Stimulated activated CD4-positive, alpha-beta T cell treated with anti-CD3 and anti-CD28 coated beads, Interleukin-2, amount 100 ng/mL, for 24 hours (primary cell): ENCODE measurements at places on chromosomes 2 and 18.

- no peak for DNase-seq
These were observed 143.4 kb upstream of the SERPINE2 start for GRCh38 chr2:224182498-224182897.

- DNase-seq: no peak
These were observed 39.6 kb downstream of the EMX1 start for GRCh38 chr2:72956936-72957335.

- no peak for DNase-seq
These were observed 1325.0 kb upstream of the CDH2 start for GRCh38 chr18:29501952-29502351.

- no peak for DNase-seq
These were observed 45.6 kb upstream of the BZW1 start for GRCh38 chr2:200765995-200766660.

DNA sequence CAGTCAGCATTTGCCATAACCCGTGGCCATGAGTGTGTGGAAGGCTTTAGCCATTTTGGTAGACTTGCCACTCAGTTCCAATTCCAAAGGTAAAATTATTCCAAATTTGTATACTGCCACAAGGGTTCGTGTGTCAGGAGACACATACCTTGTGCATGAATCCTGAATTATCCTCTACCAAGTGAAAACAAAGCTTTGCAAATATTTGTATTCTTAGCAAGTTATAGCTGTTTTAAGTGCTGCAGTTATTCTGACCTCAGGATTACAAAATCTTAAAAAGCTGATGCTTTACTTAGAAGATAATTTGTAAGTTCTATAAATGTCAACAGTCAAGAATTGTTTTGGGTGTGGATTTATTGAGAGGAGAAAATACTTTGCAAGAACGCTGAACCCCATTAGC, 100.6 kb downstream of the ANTXR1 start:
- no peak for DNase-seq

DNA sequence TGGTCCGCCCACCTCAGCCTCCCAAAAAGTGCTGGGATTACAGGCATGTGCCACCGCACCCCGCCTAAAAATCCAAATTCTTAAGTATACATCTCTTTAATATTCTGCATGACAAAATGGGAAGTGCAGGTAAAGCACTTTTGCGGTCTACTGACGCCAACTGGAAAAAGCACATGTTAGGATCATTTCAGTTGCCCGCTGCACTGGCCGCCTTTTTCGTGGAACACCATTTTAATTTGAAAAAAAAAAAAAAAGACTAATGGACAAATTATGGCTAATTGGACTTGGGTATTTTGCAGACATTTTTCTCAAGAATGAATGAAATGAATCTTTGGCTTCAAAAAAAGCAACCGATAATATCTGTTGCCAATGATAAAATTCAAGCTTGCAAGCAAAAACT, 129.3 kb upstream of the GPC1 start:
- no peak for DNase-seq

GRCh38 chr2:66440708-66441497, 6.0 kb downstream of the MEIS1 start:
- no peak for DNase-seq

GRCh38 chr2:47277987-47278386, 122.9 kb upstream of the STPG4 start:
- no peak for DNase-seq

GRCh38 chr2:131588152-131588873, 60.6 kb downstream of the CCDC74A start:
- no peak for DNase-seq

DNA sequence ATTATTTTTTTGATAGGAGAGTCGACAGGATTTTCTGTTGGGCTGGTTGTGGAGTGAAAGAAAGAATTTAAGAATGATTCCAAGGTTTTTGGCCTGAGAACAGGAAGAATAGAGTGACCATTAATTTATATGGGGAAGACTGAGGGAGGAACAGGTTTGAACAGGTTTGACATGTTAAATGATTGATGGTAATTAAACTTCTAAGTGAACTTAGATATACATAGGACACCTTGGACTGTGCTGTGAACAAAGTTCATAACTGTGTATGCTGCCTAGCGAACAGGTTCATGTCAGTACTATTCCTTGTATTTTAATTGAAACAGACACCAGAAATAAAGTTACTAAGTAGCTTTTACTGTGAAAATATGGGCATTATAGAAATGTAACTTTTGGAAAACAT, 212.0 kb downstream of the SPAG16 start:
- no peak for DNase-seq

- DNase-seq: no peak
These were observed 157.3 kb downstream of the MSH2 start for GRCh38 chr2:47560107-47560819.

- no peak for DNase-seq
These were observed 5.6 kb downstream of the ZAP70 start for GRCh38 chr2:97718942-97719341.

- DNase-seq: no peak
These were observed 39.9 kb upstream of the SMAD7 start for GRCh38 chr18:48990481-48991318.

DNA sequence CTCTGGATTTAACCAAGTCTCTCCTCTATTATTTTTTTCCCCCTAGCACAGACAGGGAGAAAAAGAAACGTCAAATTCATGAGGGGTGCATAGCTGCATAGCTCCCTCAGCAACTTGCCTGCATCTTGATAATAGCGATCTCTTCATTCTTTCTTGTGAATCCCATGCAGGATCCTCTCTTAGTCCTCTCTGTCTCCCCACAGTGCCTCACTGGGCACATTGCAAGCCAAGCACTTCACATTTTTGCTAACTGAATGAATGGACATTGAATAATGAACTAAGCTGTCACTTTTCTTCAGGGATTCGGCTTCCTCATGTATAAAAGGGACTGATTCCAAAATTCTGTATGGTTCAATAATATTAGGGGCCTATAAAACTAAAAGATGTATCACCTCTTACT, 2.9 kb upstream of the EPB41L3 start:
- no peak for DNase-seq

- no peak for DNase-seq
These were observed 353.9 kb downstream of the PID1 start for GRCh38 chr2:228917220-228917619.

GRCh38 chr2:240401308-240401707, 34.2 kb upstream of the GPC1 start:
- peak; percentile 1 for DNase-seq

DNA sequence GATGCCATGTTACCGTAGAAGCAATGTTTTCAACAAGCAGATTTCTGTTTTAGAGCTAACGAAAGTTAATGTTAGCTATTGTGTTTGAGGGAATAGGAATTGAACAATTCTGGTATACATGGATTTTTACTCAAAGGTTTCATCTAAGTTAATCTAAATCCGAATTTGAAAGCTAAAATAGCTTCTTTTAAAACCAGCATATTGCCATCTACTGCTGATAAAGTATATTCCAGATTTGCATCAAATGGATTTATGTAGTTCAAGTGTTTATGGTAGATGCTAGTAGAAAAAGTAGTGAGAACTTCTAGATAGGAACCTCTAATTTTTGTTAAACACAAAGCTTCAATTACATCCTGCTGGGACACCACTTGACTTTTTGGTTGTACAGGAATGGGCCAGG, 1569.5 kb upstream of the NXPH2 start:
- DNase-seq: no peak

DNA sequence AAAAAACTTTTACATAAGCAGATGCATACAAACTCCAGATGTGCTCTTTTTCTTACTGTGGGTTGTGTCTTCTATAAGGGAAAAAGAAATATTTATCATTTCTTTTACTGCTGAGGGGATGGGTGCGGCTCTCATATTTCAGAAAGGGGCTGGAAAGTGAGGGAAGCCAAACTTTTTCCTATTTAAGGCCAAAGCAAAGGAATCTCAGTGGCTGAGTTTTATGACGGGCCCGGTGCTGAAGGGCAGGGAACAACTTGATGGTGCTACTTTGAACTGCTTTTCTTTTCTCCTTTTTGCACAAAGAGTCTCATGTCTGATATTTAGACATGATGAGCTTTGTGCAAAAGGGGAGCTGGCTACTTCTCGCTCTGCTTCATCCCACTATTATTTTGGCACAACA, at the start of gene COL3A1:
TSS of gene COL3A1 (plus strand) at position 210 of the 400 bp plus-strand sequence. CDS start at position 327, 117 bp downstream.
- no peak for DNase-seq

DNA sequence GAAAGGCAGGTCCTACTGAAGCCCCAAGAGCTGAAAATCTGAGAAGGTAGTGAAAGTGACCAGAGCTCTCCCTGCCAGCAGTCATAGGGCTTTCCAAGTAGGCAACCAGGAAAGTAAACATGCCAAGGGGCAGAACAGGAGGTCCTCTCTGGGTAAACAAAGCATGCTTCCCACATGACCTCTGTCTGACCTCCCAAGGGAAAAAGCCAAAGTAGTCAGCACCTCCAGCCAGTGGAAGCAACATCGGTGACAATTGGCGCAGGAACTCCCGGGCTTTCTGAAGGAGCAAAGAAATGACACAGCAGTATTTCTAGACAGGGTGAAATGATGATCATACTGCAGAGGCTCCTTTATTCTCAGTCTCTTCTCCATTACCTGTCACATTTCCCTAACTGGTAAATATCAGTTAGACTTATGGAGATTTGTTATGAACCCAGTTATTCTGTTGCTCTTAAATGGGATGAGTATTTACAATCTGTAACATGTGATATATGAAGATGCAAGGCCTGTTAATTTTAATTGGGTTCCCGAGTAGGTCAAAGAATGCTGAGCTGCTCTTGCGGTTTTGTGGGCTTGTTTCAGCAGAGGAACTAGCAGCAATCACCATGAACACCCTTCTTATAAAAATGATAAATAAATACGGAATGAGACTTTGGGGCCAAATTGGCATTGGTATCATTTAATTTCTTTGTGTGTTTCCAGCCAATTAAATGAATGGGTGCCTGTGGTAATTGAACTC, 321.0 kb downstream of the RND3 start:
- no peak for DNase-seq

DNA sequence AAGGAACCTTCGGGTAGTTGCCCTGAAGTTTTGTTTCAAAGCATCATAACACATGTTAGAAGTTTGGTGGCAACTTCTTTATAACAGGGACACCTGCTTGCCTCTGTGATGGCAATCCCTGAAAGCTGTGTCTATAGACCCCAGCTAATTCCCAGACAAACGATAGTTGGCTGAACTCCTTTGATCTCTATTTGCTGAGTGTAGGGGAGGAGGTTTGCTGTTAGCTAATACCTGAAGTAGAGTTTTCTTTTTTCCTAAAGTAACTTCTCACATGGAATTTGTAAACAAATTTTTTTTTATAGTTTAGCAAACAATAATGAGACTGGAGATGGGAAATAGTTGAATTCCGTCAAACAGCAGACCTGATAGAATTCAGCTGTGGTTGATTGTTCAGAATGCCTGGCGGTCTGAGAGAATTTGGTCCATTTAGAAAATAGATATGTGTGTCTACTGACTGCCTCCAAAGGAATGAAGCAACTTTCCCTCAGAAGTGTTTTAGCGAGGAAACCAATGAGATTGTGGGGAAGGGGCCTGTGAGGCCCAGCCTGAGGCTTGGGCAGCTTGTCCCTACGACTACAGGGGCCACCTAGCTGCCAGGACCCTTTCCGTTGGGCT, 123.5 kb upstream of the EPAS1 start:
- DNase-seq: no peak

DNA sequence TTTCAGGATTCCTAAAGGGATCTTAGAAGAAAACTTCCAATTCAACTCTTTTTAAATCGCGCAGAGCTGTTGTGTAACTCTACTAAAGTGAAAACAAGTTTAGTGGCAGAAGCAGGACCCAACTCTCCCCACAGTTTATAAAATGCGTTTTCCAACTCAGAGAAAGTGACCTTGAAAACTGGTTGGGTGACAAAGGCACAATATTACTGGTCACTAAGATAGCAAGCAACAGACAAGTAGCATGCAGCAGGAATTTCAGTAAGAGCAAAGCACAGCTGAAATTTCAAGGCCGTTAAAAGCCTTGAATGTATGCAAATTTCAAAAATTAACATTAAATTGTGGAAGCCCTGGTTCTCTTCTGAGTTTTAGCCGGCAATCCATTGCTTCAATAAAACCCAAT, 66.9 kb downstream of the STK39 start:
- DNase-seq: no peak

- no peak for DNase-seq
These were observed 316.6 kb downstream of the FIGN start for GRCh38 chr2:163419000-163419830.

DNA sequence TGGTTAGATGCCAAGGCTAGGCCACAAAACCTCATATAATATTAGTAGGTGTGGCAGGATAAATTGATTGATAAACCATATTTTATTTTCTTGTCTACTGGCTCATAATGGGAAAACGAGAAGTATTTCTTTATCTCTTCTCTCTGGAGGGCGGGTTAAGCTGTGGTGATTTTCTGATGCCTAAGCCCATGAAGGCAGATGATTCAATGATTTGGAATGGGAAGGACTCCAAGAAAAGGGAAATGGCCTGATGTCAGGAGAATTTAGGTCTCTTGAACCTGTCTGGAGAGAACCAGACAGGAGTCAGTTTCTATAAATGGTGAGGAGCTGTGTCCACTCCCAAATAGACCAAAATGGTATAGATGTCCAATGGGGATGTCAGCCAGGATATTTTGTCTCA, 18.7 kb upstream of the MAP4K3 start:
- DNase-seq: no peak

DNA sequence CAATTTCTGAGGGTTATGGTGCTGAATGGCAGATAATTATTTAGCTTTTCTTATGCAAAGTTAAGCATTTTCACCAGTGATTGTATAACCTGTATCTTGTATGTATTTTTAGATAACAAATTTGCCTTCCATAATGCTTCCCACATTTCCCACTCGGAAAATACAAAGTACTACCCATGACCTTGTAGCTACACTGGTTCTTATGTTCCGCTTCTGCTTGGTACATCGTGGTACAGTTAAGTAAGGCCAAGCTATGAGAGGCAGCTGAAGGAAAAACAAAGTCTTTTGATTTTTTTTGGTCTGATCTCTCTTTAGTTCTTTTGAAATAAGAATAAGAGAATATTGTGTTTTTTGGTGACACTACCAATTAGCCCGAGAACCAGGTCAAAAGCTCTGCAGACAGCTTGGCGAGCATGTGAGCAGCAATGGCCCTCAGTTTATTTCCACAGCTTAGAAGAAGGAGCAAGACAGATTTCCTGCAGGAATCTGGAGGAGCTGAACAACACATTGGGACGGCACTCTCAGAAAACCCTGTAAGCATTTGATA, 26.8 kb downstream of the SH3YL1 start:
- DNase-seq: no peak

DNA sequence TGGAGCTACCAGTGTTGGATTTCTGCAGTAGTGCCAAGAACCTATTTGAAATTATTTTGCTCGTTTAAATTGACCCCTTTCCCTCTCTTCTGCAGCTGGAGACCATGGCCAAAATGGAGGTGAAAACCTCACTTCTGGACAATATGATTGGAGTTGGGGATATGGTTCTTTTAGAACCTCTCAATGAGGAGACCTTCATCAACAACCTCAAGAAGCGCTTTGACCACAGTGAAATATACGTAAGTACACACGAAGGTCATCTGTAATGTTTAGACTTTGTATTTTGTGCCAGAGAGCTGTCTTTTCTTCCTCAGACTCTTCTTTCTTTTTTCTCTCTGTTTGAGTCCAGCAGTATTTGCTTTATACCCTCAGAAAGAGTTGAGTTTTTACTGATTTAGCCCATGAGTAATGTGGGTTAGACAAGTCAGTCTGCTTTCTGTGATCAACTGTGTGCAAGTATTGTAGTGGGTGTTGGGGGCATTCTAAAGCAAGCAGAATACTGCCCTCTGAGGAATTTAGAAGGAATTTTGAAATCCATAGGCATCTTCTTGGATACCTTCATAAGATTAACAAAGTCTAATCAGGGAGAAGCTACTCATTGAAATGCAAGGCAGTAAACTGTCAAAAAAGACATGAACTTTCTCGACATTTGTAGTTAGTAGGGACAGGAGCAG, 31.7 kb downstream of the MYO1B start:
- DNase-seq: no peak
